ENCODE measurements at places on chromosomes 16 and 17.

DNA sequence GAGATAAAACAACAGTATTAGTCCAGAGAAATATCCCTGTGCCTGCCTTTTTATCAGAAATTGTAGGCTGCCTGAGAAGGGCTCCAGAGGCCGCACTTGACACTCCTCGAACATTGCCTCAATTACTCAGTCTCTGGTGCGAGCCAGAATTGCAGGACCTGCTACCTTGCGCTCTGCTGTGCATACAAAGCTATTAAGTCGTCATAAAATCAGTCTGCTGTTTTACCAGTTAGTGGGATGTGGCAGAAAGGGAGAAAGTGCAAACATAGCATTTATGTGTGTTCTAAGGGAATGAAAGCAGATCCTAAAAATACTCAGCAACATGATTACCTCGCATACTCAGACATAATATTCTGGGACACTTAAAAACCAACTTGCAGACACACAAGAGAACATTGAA lies 70.6 kb downstream of the TMC6 start:
- DNase-seq, result no peak

- DNase-seq, result no peak
These were observed 31.6 kb downstream of the ARHGAP17 start for GRCh38 chr16:24983561-24983960.

GRCh38 chr17:35537601-35538141 lies at the start of gene SLFN12L:
Gene SLFN12L, minus strand, starts transcription at chr17:35537678. Its CDS starts 15,314 bp downstream, at chr17:35522364.
- no peak for DNase-seq

DNA sequence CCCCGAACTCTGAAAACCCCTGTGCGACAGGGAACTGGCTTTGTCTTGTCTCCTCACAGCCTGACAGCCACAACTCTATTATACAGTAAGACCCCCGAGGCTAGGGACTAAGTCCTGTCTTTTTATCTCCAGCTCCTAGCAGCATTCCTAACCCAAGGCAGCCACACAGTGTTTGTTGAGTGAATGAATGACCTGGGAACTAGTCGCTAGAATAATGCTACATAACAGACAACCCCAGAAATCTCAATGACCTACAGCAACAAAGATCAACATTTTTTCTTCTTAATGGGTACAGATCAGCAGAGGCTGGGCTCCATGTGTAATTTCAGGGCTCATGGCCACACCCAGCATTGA lies 71.4 kb upstream of the TNRC6C start:
- no peak for DNase-seq

DNA sequence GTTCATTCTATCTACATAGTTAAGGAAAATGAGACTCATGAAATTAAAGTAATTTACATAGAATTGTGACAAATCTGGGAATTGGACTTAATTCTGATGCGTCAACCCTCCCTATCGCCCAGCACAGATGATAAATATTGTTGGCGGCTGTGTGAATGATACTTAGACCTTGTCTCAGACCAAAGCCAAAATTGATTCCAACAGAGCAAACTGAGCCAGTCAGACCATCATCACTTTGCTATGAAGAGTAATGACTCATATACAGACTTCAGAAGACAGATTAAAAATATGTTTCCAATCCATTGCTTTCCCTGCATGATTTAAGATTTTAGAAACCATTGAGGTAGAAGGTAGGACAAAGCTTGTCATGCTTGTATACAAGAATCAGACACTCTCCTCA lies 1156.7 kb upstream of the CDH8 start:
- no peak for DNase-seq

Data from anterior cingulate cortex (tissue), 58 donors.